Forelimb muscle (tissue), 1 donor: ENCODE measurements at places on chromosomes 3 and 15. TPM values are rescaled to one million over a fixed set of nuclear protein-coding genes. Genes with fewer than 3 reads are reported as not detected.

- no peak for DNase-seq
Observed at GRCh38 chr3:10206166-10206511, 41.4 kb downstream of the IRAK2 start.

DNA sequence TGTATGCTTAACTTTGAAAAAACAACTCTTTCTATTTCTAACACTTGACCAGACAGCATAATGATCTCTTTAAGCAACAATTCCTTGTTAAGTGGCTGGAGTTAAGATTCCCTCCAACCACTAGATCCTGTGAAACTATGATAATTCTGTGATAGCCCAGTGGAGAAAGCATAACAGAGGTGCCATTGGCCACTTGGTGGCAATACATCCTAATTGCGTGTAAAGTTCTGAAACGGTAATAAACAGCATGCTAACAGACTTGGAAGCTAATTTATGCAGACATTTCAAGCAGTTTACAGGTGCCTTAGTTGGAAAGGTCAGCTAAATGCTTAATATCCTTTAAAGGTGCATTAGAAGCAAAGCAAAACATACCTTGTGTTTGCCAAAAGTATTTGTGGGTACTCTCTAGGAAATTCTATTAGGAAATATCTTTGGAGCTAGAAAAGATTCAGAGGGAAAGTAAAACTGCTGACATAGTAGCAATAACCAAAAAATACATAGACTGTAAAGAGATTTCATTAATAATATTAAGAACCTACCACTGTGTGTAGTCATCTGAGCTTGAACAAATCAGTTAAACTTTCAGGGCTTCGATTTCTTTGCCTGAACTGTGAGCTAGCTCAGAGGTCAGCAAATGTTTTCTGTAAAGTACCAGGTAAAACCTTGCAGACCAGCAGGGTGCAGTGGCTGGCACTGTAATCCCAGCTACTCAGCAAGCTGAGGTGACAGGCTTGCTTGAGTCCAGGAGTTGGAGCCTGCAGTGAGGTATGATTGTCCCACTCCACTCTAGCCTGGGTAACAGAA, 19.0 kb upstream of the CSTA start:
- no peak for DNase-seq

GRCh38 chr3:171333784-171334464, 126.3 kb downstream of the TNIK start:
- no peak for DNase-seq

GRCh38 chr3:167918686-167919085, 177.0 kb downstream of the GOLIM4 start:
- no peak for DNase-seq

- DNase-seq = no peak
Observed at GRCh38 chr3:165156757-165157420, 39.3 kb downstream of the SLITRK3 start.

GRCh38 chr3:161275919-161276318, 54.8 kb downstream of the NMD3 start:
- DNase-seq = no peak

- DNase-seq = no peak
Observed at GRCh38 chr15:95261546-95261945, 1030.2 kb downstream of the MCTP2 start.

DNA sequence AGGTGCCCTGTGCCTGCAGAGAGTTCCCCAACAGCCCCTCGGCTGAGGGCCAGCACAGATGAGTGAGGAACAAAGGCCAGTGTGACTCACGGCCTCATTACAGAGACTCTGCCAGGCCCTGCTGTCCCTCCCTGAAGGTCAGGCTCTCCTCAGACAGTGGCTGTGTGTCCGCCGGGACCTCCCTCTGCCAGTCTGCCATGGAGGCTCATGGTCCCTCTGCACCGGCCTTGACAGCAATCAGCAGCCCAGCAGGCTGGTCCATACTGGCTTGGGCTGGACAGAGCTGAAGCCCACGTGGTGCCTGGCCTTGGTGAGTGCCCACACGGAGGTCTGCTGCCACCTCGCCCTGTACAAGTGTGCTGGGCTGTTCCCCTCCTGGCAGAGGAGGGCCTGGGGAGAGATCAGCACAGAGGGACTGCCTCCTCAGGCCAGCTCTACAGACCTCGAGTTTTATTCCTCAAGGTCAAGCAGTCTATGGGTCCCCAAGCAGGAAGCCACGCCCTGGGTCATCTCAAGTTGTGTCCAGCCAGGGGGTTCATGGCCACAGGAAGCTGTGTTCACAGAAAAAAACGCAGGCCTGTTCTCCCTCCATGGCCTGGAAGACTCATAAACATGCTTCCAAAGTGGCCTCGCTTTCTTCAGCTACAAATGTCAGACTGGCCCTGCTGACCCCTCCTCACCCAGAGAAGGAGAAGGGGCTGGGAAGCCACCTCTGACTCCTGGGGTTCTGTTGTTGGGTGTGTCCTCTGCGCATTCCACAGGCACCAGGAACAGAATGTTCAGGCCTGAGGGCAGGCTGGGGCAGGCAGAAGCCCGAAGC, 27.0 kb downstream of the SLC41A3 start:
- no peak for DNase-seq

DNA sequence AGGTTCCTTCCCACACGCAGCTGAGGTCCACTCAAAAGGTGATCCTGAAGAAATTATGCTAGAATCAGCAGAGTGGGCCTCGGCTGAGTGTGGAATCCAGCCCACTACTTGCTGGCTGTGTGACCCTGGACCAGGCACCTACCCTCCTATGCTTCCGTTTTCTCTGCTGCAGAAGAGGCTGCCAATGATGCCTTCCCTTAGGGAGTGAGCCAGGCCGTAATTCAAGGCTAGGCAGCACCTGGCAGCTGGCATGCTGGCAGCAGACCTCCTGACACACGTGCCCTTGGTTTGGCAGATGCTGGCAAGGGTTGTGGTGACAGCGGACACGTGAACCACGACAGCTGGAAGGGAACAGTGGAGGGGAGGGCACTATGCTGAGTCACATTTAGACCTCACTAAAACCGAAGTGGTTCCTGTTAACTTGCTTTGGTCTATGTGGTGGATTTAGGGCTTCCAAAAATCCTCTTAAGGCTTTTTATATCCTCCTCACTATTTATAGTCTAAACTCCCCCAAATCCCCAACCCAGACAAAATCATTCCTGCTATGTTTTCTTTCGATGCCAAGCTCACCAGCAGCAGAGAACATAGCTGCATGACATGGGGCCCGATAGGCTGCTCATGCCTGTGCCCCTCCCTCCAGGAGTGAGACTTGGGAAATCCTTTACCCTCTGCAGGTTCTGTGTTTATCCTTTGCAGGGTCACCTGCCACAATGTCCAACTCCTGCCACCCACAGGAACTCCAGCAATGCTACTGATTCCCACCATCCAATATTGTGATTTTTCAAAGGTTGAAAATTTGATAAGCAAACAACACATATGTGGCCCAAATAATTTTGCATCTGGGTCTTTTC, 10.6 kb upstream of the PCSK6 start:
- DNase-seq = no peak

- no peak for DNase-seq
Observed at GRCh38 chr3:10142707-10143560, 1.4 kb downstream of the VHL start.

GRCh38 chr15:94168250-94168649, 63.1 kb upstream of the MCTP2 start:
- DNase-seq = no peak

- no peak for DNase-seq
Observed at GRCh38 chr3:11542551-11542950, 101.2 kb downstream of the VGLL4 start.

- DNase-seq = no peak
Observed at GRCh38 chr3:126845920-126846715, 136.8 kb upstream of the PLXNA1 start.

The GOLGA6D gene
- 0.30 TPM for polyA plus RNA-seq

The SLC28A2 gene
- polyA plus RNA-seq = 0.13 TPM

The GOLGA8Q gene
- polyA plus RNA-seq = 2.0 TPM

The FHIT gene
- polyA plus RNA-seq = 7.1 TPM

The KY gene
- 73.0 TPM for polyA plus RNA-seq

The ANKUB1 gene
- polyA plus RNA-seq = not detected

The PLSCR2 gene
- polyA plus RNA-seq = not detected
